ENCODE measurements at places on chromosomes 4 and X.

DNA sequence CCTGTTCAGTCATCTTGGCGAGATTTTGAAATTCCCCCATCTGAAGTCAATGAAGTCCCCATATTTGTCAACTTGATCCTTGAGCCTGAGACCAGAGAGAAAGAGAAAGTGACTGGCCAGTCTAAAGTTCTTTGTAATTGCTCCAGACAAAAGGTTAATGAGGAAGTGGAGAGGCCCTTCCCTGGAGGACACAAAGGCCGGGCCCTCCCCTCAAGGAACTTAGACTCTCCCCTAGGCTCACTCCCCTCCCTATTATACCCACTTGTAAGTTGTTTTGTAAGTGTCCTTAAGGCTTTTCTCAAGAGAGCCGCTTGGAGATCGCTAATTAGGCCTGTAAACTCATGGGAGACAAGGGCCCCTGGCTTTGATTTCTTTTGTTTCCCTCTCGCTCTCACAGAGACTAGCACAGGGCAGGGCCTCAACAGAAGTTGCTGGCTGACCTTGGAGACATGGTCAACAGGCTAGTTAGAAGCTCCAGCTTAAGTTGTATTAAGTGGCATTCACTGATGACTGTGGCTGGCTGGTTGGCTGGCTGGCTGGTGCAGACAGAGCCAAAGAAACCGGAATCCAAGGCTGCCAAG is 20.3 kb upstream of the GPC4 start:
- no peak for DNase-seq

GRCh38 chrX:125150231-125150630 is 169.4 kb upstream of the TEX13C start:
- DNase-seq, result no peak

DNA sequence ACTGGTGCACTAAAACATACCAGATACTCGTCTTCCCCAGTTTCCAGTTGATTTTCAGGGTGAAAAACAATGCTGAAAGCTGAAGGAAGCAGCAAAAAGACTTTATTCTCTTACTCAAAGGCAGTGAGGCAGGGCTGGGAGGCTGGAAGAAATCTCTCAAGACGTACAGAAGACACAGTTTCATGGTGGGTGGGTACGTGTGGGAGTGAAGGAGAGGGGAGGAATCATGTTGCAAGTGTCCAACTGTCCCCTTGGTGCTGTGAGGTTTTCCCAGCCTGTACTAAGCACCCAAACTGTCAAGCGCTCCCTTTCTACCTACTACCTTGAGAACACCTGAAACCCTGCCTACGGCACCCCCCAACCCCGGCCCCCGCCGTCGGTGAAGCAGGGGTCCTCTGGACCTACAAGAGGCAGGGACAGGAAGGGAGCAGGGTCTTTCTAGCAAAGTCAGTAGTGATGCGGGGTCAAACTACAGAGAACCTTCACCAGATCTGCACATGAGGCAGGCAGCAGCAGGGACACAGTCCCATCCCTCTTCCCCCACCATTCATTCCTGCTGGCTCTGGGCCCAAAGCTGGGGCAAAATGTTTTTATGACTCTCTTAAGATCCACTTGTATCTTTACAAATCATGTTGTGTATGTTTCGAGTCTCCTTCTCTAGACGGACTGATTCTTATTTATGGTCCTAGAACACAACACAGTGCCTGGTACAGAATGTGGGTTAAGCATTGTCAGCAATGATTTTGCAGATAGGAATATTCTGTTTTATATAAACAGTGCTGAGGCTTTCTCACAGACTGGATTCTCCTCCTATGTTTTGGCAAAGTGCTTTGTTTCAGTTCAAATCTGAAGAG is 2.4 kb upstream of the SETD7 start:
- DNase-seq, result no peak

- no peak for DNase-seq
Observed at GRCh38 chrX:106698693-106699092, 27.8 kb upstream of the RNF128 start.

DNA sequence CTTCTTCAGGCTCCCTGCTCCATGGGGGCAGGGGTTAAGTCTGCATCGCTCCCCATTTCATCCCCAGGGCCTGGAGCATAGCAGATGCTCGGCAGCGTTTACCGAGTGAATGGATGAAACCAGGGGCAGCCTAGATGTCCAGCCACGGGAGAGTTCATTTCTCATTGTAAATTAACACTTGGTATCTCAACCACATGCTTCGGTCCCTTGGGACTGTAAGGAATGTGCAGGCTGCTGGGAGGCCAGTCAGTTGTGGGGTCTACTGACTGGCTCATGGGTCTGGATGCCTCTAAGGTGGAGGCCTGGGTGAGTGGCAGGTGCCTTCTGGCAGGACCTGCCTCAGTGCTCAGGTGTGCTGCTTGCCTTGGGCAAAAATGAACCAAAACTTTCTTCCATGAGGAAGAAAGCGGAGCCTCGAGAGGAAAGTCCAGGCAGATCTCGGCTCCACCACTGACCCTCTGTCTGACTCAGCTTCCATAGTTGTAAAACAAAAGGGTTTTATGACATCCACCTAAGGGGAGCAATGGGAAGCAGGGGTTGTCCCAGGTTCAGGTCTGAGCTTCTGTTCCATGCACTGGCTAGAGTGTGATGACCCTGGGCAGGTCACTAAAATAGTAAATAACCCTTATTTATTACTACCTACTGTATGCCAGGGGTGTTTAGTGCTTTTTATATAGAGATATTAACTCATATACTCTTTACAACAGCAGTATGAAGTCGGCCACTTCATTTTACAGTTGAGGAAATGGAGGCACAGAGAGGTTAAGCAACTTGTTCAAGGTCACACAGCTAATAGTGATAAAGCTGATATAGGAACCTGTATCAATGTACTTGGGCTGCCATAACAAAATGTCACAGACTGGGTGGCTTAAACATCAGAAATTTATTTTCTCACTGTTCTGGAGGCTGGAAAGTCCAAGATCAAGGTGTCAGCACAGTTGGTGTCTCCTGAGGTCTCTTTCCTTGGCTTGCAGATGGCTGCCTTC is 144.3 kb upstream of the STX18 start:
- DNase-seq, result peak; percentile 12

DNA sequence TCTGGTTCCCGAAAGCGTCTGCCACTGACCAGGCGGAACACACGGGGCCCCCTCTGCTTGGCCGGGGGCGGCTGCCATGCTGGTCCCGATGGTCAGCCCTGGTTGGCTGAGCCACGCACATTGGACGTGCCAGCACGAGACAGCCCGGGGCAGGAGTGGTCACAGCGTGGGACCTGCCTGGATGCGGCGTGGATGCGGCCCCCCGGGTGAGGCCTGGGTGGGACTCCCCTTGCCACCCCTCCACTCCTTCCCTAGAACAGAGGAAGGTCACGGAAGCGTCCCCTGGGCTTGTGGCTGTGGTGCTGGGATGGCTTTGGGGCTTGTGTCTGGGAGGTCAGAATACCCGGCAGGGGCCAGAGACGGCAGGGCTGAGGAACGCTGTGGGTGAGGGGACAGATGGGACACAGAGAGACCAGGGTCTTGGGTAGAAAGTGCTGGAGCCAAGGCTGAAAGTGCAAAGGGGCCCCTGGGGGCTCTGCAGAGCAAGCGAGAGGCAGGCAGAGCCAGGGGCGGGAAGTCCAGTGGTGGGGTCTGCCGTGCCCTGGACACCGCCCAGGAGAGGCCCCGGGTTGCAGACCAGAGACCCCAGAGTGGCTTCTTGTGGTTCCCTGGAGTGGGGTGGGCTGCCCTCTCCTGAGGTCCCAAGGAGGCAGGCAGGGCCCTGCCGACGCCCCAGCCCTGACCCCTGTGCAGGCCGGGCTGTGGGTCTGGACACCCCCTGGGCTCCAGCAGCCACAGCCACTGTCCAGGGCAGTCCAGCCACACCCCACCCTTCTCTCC is 8.6 kb upstream of the CPLX1 start:
- DNase-seq, result no peak

- no peak for DNase-seq
Observed at GRCh38 chr4:89556601-89557305, 249.2 kb upstream of the GPRIN3 start.

DNA sequence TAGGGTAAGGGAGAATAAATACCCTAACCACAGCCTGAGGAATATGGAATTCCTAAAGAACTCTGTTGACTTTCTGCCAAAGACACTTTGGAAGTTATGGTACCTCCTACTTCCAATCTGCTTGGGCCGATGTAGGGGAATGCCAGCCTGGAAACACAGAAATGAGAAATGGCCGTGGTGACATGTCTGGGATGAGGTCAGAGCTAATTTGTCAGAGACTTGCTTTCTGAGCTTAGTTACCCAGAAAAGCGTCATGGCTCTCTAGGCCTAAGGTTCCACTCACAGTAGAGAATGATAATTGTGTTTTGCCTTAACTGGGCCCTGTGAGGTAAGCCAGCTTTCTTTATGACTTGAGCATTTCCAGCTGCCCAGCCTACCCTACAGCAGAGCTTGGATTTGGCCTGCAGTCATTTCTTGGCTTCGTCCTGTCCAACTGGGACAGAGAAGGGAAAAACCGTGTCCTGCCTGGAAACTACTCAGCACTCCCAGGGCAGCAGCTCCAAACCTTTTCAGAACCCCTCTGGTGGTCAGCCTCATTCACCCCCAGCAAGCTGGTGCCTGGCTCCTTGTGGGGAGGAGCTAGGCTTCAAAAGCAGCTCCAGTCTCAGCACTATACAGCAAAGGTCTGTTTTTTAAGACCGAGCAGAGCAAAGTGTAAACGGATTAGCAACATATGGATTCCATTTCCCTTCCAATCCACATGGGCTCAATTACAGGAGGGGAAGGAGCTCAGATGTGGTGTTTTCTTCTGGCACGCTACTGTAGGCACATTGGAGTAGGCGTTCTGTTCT is 92.3 kb downstream of the RLIM start:
- DNase-seq, result no peak

DNA sequence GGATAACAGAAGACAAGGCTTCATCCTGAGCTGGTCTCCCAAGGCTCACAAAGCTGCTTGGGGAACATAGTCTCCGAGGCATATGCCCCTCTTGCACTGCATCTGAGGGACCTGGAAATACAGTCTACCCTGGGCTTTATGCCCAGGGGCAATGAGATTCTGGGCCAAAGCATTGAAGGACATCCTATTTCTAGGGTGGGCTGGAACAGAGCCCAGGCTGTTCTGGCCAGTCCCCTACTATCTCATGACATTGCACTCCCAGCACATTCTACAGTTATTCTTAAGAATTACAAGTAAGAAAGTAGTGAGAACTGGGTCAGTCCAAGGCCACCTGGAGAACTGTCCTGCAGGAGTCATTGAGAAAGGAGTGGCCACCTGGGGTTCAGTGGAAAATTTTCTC is 107.6 kb downstream of the USP46 start:
- DNase-seq, result no peak

DNA sequence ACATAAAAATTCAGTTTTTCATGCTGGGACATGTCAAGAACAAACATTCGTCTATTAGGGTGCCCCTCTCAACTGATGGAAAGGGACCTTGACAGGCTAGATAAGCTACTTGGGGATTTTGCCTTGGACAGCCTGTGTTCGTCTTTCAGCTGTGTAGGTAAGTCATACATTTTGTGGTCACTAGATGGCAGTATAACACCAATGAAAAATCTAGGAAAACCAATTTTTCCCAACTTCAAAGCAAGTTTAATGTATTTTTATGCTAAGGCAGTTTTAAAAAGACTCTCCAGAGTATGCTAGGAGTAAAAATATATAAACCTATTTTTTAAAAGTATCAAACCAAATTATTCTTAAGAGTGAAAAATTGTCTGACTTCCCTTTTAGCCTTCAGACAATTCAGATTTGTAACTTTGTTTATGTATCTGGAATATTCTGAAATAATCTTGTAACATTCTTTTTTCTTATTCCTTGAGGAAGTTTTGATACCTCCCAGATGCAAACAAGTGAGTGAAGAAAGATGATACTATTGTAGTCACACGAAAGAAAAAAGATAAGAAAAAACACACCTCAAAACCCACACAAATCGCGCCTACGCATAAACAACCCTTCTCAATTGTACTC is 158.3 kb downstream of the CPE start:
- DNase-seq, result peak; percentile 18

GRCh38 chr4:170139764-170140163 is 50.0 kb upstream of the AADAT start:
- DNase-seq, result no peak
